ENCODE measurements at places on chromosomes 11 and 22. TPM values are rescaled to one million over a fixed set of nuclear protein-coding genes. Genes with fewer than 3 reads are reported as not detected.

MOV10L1 gene
- total RNA-seq = 0.24 TPM

NXPE1 gene
- not detected for total RNA-seq

DNA sequence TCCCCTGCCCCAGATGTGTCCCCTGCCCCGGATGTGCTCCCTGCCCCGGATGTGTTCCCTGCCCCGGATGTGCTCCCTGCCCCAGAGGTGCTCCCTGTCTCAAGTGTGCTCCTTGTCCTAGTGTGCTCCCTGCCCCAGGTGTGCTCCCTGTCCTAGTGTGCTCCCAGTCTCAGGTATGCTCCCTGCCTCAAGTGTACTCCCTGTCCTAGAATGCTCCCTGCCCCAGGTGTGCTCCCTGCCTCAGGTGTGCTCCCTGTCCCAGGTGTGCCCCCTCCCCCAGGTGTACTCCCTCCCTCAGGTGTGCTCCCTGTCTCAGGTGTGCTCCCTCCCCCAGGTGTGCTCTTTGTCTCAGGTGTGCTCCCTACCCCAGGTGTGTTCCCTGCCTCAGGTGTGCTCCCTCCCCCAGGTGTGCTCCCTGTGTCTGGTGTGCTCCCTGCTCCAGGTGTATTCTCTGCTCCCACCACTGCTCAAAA lies 48.7 kb upstream of the RASD2 start:
- H3K4me3 ChIP-seq = no peak overlapping the region
- H3K36me3 ChIP-seq = no peaks in the 10 kb centered on the region
- DNase-seq = no peak
- no peaks in the 10 kb centered on the region for H3K4me1 ChIP-seq

DNA sequence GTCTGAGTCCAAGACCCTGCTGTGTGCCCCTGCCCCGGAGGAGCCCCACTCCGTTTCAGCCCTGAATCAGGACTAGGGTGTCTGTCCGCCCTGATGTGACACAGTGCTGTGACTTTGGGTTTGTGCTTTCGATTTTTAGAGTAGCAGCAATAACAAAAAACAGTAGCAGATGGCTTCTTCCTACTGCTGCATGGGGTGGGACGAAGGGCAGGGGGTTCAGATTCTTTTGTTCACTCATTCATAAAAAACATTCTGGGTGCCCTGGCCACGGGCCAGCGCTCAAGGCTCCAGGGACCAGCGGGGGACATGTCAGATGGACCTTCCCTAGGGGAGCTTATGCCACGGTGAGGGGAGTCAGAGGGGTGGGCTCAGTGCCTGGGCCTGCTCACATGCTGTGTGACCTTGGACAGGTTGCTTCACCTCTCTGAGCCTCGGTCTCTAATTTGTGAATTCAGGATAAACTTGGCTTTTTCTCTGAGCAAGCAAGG lies 24.6 kb upstream of the PRR5 start:
- DNase-seq = no peak
- no peaks in the 10 kb centered on the region for H3K4me1 ChIP-seq
- H3K36me3 ChIP-seq = no peaks in the 10 kb centered on the region

GPR137 gene
- total RNA-seq = 20.6 TPM

- no peak overlapping the region for H3K27ac ChIP-seq
- H3K4me3 ChIP-seq = no peak overlapping the region
- H3K27me3 ChIP-seq = no peaks in the 10 kb centered on the region
- no peaks in the 10 kb centered on the region for H3K4me1 ChIP-seq
- H3K36me3 ChIP-seq = no peaks in the 10 kb centered on the region
Observed at GRCh38 chr11:94379613-94380012, 21.6 kb downstream of the GPR83 start.

- no peaks in the 10 kb centered on the region for H3K4me1 ChIP-seq
- H3K4me3 ChIP-seq = no peak overlapping the region
- no peak overlapping the region for H3K27ac ChIP-seq
Observed at GRCh38 chr11:103608566-103608965, 427.9 kb upstream of the DDI1 start.

Measured in right lobe of liver (tissue), 6 donors.